ENCODE measurements at places on chromosomes 11 and 22.

DNA sequence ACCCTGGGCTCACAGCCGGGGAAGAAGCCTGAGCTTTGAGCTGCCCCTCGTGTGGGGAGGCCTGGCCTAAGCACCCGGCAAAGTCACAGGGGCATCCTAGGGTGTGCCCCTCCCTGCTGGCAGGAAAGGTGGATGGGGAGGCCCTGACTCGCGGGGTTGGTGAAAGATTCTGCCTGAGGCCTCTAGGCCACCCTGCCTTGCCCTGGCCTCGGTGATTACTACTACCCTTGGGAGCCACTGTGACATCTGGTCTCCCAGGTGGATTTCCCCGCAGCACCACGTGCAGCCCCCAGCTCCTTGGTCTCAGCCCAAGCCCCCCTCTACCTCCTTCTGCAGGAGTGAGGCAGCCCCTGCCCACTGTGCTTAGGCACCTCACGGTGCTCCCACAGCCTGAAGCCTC is 23.9 kb downstream of the GNAZ start:
- no peak for DNase-seq

DNA sequence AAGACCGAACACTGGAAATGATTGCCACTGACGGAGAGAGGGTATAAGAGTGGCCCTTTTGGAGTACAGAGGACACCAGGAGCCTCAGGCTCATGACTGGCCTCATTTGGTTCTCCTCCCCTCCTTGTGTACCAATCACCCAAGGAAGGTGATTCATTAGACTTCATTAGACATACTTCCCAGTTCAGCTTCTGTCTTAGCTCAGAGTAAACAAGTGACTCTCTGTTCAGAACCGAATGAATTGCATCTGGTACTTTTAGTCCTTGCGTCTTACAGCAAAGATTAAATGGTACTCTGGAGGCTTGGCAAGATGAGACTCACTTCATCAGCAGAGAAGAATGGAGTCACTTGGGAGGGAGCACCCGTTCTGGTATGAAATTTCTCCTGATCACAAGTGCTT is 75.2 kb downstream of the ZNRF3 start:
- no peak for DNase-seq

DNA sequence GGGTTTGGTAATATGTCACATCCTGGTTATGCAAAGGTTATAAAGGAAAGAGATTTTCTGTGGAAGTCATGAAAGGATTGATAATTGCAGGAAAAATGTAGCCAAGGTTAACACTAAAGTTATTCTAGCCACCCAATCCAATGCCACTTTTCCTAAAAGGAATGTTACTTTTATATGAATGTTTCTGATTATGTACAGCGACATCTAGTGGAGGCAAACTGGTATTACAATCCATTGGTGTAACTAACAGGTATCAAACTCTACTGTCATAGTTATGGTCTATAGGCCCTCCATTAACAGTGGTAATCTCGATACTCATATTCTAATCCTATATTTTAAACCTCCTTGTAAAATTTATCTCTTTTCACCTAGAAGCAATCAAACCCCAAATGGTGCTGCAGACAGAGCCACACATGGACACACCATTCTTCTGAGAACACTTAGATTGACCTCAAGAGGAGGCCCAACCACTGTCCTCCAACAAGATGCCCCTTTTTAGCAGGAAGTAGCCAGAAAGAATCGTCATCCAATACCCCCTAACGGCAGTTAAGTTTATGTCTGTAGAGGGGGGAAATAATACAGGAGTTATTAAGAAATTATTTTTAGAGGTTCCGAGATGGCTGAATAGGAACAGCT is 74.9 kb upstream of the RAG2 start:
- DNase-seq = peak; percentile 5

GRCh38 chr11:117076941-117077691 is 21.1 kb downstream of the SIK3 start:
- DNase-seq = peak; percentile 78

DNA sequence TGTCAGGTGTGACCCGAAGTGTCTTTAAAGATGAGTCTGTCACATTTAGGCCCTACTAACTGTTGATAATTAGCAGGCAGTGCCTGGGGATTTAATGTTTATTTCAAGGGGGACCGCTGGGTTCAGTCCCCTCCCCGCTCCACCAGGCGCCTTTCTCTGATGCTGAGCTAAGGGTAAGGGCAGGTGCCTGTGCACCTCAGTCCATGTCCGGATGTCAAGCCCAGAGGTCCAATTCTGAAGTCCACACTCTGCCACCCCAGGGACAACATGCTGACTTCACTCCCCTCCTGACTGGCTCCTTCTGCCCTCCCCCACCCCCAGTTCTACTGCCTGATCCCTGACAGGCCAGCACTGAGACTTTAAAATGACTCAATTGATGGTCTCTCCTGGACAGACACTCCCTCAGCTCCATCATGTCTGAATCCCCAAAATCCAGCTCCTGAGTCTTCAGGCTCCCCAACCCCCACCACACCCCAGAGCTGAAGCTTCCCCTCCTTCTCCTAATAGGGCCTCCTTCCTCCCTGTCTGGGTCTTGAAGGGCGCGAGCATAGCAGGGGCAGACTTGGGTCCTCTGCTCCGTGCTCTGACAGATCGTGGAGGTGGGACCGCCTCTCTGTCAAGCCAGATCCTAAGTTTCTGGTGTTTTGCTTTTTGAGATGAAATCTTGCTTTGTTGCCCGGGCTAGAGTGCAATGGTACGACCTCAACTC is 49.8 kb upstream of the ANO1 start:
- DNase-seq = no peak

GRCh38 chr11:7281079-7281478 is 29.4 kb downstream of the SYT9 start:
- no peak for DNase-seq

GRCh38 chr11:46951864-46952263 is 15.3 kb downstream of the CSTPP1 start:
- no peak for DNase-seq

DNA sequence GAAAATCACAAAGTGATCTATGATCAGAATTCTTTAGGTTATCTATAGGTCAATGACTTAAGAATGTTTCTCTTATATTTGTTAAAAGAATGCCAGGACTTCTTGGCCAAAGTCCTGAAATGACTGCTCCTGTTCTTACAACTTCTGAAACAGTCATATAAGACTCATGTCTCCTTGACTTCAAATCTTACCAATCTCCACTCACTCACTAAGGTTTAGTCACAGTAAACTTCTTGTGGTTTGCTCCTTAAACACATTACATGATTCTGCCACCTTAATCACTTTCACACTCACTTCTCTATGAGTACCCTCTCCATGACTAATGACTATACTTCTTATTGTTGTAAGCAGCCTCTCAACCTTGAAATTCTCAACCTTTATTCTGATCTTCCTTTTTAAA is 648.7 kb upstream of the CCDC179 start:
- no peak for DNase-seq

DNA sequence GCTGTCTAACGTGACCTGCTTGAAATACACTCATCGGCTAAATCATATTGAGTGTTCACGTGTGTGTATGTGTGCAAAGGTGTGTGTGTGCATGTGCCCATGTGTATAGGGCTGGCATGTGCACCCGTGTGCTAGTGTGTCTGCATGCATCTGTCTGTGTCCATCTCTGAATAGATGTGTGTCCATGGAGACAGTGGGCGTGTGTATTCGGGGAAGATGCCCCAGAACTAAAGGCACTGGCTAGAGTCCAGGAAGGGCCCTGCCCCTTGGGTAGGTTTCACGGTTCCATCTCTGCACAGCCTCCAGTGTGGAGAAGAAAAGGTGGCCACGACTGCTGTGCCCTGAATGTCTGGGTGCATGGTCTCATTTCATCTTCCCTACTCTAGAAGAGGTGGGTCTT is 220.3 kb downstream of the MN1 start:
- DNase-seq = no peak

All from NCI-H146 (cell line).